ENCODE measurements at places on chromosomes 1 and 21.
A peak's percentile ranks its signal among the peaks of the same experiment; 100 is the strongest.

DNA sequence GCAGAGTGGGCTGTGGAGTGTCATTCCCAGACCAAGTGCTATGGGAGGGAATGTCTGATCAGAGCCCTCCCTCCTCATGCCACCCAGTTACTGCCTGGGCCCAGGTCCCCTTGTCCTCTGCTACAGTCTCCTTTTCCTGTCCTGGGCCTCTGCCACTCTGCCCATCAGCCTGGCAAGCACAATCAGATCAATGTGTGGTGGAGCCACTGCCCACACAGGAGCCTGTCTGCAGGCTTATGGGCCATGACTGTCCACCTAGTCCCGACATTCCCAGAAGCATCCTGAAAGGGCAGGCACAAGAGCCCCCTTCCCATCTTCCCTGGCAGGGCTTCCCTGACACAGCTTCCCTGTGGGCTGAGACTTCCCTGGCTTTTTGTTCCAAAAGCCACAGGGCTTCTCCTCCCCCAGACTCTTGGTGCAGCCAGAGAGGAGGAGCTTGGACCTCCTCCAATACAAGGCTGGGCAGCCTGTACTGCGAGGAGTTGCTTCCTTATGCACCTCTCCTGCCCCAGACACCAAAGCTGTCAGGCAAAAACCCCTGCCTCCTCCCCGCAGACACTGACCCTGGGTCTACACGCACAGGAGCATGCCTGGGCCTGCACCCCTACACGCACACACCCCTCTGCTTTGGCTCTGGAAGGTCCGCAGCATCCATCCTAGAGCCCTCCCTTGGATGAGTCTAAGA, 29.2 kb upstream of the CNTN2 start:
- no peak for DNase-seq

- no peak for DNase-seq
Observed at GRCh38 chr1:39167632-39168209, 36.8 kb upstream of the MACF1 start.

GRCh38 chr1:190376044-190376443, 101.6 kb downstream of the BRINP3 start:
- no peak for DNase-seq

- DNase-seq: no peak
Observed at GRCh38 chr1:199946305-199947155, 81.0 kb upstream of the NR5A2 start.

DNA sequence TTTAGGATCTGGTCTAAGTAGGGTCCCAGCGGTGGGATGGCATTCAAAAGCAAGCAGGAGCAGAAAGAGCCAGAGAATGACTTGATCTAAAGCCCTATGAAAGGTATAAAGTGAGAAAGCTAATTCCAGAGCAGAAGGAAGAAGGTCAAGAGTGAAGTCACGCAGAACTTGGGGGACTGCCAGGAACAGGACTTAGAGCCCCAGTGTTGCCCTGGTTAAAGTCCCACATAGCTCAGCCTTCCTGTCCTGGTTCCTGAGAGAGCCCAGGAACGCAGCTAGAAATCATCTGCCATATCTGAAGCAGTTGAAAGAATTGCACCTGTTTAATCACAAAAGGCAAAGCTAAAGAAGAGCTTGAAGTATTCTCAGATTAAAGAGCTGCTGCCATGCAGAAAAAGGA, 160.6 kb upstream of the ATP1B1 start:
- DNase-seq: no peak

- peak; percentile 39 for DNase-seq
Observed at GRCh38 chr1:48039088-48040054, 42.2 kb upstream of the TRABD2B start.

DNA sequence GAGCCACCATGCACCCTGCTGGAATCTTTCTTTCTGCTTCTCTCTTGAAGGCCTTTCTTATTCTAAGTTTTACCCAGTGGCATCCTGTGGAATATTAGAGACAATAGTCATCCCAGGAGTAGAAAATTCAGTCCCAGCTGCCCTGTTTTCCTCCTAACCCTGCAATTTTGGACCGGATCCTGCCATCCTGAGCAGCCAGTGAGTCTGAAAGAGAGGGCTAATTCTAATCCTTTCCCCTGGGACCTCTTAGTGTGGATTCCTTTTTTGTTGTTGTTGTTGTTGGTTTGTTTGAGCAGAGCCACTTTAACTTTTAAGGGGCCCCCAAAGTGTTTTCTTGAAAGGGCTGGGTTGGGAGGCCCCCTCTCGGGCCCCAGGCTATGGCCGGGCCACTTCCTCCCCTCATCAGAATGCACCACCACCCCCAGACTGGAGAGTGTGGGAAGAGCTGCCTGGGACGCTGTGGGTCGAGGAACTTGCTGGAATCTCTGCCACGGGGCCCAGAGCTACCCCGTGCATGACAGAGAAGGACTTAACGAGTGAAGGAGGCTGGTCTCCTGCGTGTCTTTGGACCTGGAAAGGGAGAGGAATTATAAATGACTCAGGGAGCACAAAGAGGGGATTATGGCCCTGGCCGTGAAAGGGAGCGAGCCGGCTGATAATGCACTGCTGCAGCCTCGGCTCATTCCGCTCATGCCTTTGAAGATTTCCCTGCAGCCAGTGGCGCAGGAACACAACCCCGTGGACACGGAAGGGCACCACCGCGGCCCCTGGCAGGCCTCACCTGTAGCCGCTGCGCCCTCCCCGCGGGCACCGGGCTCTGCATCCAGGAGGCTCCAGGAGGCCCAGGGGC, 81.0 kb upstream of the AKT3 start:
- no peak for DNase-seq

DNA sequence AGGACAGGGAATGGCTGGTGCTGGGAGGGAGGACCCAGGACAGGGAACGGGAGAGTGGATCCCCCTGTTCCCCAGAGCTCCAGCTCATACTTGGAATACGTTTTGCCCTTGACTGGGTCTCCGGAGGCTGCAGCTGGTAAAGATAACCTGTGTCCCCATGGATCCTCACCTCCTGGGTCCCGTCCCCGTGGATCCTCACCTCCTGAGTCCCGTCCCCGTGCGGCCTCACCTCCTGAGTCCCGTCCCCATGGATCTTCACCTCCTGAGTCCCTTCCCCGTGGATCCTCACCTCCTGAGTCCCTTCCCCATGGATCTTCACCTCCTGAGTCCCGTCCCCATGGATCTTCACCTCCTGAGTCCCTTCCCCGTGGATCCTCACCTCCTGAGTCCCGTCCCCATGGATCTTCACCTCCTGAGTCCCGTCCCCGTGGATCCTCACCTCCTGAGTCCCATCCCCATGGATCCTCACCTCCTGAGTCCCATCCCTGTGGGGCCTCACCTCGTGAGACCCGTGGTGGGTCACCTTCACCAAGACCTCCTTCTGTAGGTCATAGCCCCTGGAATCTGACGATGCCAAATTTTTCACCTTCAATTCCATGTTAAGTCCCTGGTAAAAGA, 61.4 kb downstream of the SCCPDH start:
- no peak for DNase-seq

DNA sequence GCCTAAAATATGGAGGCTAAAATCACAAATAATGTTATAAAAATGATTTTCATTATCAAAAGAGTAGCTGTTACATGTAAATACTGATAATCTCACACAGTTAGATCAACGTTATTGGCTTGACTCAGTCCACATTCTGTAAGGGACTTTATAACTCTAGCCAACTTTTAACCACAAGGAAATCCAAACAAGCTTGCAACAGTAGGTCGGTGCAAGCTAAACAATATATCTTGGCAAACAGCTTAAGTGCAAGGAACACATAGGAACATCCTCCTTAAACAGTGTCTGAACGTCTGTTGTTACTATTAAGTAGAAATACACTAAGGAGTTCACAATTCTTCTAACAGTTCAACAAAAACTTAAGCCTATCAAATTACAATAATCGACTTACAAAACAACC, 126.7 kb downstream of the EIF4G3 start:
- no peak for DNase-seq

DNA sequence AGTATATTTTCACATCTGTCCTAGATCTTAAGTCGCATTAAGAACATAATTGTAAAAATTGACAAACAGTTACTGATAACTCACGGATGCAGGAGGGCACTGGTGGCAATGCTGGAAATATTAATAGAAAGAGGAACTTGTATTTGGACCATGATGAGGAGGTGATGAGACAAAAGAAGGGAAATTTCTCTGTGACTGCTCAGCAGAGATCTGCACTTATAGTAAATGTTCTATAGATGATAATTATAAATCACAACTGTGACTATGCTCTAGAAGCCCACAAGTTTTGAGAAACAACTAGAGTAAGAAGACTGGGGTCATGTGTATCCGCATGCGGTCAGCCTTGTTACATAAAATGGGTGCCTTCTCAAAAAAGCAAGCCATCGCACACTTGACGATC, 8.7 kb upstream of the DUSP12 start:
- no peak for DNase-seq

- DNase-seq: peak; percentile 92
Observed at GRCh38 chr1:21251773-21252471, 38.3 kb downstream of the ECE1 start.

- DNase-seq: no peak
Observed at GRCh38 chr1:230316864-230317745, 109.0 kb downstream of the PGBD5 start.

- no peak for DNase-seq
Observed at GRCh38 chr1:201146626-201147390, 7.5 kb downstream of the TMEM9 start.

GRCh38 chr1:44806704-44807363, at the start of gene DYNLT4:
Gene DYNLT4, minus strand, starts transcription at chr1:44807351. Its CDS starts 683 bp downstream, at chr1:44806668.
- DNase-seq: no peak

DNA sequence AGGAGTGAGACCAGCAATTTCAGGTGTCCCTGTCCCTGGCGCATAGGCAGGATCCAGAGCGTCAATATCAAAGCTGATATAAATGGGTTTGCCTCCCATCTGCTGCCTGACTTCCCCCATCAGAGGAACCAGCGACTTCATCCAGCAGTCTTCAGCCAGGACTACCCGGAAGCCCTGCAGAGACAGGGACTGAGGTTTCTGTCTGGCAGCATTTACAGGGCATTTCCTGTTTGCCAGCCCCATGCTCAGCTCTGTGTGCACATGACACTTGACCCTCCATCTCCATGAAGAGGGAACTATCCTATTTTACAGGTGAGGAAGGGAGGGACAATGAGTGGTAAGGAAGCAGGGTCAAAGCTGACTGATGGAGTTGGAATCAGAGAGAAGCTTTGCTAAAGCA, 7.2 kb downstream of the AGMAT start:
- DNase-seq: no peak

- DNase-seq: peak; percentile 82
Observed at GRCh38 chr1:64042331-64043100, 160.9 kb upstream of the UBE2U start.

DNA sequence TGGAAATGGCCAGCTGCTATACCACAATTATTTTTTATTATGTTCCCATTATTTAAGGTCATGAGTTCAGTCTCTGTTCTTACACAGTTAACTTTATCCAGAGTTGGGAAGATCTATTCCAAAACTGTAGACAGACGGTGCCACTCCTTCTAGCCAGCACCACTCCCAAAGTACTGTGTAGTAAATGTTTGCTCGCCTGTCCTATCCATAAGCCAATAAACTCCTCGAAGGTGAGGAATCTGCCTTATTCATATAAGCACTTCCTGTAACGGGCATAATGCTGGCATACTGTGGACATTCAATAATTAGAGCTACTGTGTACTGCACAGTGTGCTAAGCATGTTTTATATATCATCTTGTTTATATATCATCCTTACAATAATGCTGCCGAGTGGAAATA, 26.1 kb upstream of the STMN1 start:
- no peak for DNase-seq

DNA sequence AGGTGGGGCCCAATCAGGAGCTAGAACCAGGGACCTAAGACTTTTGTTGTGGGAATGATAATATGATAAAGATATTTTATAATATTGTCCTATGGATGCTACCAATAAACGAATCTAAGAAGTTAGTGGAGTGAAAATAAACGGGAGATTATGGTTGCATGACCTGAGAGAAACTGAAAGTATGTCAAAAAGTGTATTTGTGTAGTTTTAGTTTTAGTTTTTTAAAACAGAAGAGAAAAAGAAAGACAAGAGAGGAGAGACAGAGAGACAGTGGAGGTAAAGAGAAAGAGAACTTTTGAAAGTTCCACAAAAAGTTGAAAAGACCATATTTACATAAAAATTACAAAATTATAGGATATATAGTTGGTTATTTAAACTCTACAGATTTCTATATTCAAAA, 64.1 kb upstream of the TMPRSS15 start:
- DNase-seq: no peak

GRCh38 chr1:35454616-35455015, 102.6 kb downstream of the KIAA0319L start:
- no peak for DNase-seq

- no peak for DNase-seq
Observed at GRCh38 chr1:154994269-154994587, 842 bp downstream of the LENEP start.

- no peak for DNase-seq
Observed at GRCh38 chr1:97893844-97894243, 27.0 kb downstream of the DPYD start.

DNA sequence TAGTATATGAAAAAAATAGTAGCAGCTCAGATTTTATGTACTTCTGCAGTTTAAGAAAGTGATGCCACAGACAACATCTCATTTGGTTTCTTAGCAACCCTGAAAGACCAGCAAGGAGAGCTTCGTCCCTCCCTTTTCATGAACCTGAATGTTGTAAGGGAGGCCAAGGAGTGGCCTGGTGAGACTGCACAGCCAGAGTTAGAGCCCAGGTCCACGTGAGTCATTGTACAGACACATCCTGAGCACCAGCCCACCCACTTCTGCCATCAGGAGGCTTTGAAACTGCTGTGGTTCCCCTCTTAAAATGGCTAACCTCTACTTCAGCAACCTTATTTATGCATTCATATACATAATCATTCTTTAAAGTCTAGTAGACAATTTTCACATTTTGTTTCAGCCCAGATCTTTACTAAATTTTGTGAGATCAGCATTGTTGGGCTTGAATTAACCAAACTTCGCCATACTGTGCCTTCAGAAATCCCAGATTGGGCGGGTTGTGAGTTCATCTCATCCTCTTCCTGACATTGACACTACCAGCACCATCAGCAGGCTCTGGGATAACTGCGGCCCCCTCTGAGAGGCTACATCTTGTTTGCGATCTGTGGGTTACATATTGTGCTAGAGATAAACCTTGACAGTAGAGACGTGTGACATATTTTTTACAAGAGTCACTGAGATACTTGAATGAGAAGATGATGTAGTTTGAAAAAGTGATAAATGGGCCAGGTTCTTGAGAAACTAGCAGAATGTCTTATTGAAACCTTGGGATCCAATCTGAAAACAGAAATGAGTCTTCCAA, 106.7 kb downstream of the CAMTA1 start:
- DNase-seq: no peak

- DNase-seq: no peak
Observed at GRCh38 chr21:42986125-42986783, 11.9 kb downstream of the PKNOX1 start.
